ENCODE measurements at places on chromosomes 11 and 22. TPM values are rescaled to one million over a fixed set of nuclear protein-coding genes. Genes with fewer than 3 reads are reported as not detected.

DNA sequence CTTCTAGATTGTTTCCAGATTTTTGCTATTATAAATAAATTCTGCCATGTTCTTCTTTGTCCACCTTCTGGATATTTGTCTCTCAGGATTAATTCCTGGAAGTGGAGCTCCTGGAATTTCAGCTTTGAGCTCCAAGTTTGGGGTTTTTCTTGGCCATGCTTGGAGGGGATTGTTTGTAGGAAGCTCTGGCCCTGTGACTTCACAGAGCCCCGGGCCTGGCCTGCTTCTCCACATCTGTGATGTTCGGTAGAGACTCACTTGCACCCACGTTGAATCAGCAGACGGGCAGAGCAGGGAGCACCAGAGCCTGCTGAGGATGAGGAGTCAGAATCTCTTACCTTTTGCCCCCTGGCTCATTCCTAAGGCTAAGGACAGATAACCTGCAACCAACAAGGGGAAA is 35.7 kb downstream of the LRRC32 start:
- peaks cover 31% of the 10 kb centered on the region for H3K27me3 ChIP-seq
- H3K4me1 ChIP-seq, result no peaks in the 10 kb centered on the region
- no peaks in the 10 kb centered on the region for H3K36me3 ChIP-seq
- DNase-seq, result no peak
- H3K4me3 ChIP-seq, result no peak overlapping the region

DNA sequence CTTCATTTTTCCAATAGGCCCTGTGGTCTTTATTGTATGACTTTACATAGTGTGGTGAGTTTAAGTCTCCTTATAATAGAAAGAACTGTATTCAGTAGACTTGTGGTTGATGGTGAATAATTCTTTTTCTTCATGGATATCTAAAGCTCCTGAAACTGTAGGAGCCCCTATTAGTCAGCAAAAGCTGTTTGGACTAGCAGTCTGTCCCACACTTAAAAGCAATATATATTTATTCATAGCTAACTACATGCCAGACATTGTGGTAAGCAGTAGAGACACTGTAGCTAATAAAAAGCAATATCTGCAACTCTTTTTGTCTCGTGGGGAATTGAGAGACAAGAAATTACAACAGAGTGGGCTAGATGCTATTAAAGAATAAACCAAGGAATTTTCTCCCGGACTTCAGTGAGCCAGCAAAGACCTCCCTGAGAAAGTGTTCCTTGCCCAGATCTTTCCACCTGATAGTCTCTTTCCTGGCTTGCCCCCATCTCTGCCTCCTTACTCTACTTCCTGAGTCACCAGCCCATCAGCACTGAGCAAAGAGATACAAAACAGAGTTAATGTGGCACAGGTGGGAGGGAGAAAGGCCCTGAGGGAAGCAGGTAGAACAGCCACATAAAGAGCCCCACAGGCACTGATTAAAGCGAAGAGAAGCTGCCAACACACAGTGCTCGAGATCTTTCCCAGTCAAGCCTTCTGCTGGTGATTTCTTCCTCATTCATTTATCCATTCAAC is 1.4 kb upstream of the OR52W1 start:
- H3K27ac ChIP-seq, result no peak overlapping the region
- no peak for DNase-seq
- H3K4me1 ChIP-seq, result peaks cover 4% of the 10 kb centered on the region
- H3K27me3 ChIP-seq, result no peaks in the 10 kb centered on the region
- no peak overlapping the region for H3K4me3 ChIP-seq

DNA sequence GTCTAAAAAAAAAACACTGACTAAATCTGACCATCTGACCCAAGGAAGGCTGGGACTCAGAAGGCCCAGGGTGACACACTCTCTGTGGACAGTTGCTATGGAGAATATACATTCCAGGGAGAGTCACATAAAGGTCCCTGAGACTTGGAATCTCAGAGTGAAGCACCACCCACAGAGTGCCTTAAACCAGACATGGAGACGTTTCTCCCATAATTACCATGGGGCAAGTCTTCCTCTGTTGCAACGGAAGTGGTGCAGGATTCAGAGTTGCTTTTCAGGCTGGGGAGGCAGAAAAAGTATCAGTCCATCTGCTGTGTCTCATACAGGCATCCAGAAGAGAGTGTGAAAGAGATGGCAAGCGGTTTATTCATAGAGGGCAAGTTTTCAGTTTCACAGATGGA is 58.7 kb upstream of the SLN start:
- H3K27ac ChIP-seq, result no peak overlapping the region
- H3K27me3 ChIP-seq, result peaks cover 33% of the 10 kb centered on the region
- H3K36me3 ChIP-seq, result no peaks in the 10 kb centered on the region
- no peaks in the 10 kb centered on the region for H3K4me1 ChIP-seq
- no peak overlapping the region for H3K4me3 ChIP-seq

- no peak for DNase-seq
- peaks cover 29% of the 10 kb centered on the region for H3K4me1 ChIP-seq
- peak overlapping the region; percentile 23 for H3K27ac ChIP-seq
- no peak overlapping the region for H3K4me3 ChIP-seq
Observed at GRCh38 chr22:28714043-28714628, 27.5 kb downstream of the CHEK2 start.

- no peaks in the 10 kb centered on the region for H3K36me3 ChIP-seq
- peaks cover 14% of the 10 kb centered on the region for H3K4me1 ChIP-seq
- H3K27me3 ChIP-seq, result no peaks in the 10 kb centered on the region
- no peak overlapping the region for H3K27ac ChIP-seq
Observed at GRCh38 chr11:27717377-27717776, 17.1 kb upstream of the BDNF start.

Gene PTPRCAP
- 0.86 TPM for total RNA-seq

Gene FGF19
- total RNA-seq, result not detected

Gene TSSK2
- not detected for total RNA-seq

Data from MCF 10A (cell line).